Type B pancreatic cell (in vitro differentiated cells): ENCODE measurements at places on chromosomes 7 and 10. TPM values are rescaled to one million over a fixed set of nuclear protein-coding genes. Genes with fewer than 3 reads are reported as not detected.

ITGB8 gene
- total RNA-seq: 15.6 and 23.3 TPM in 2 replicates

EPO gene
- total RNA-seq: 0.22 and 0.40 TPM in 2 replicates

ANK3 gene
- total RNA-seq: 90.2 and 145 TPM in 2 replicates

CYP26A1 gene
- total RNA-seq: 1.1 and 4.2 TPM in 2 replicates

TMEM213 gene
- not detected in 2 replicates for total RNA-seq

GIMAP4 gene
- total RNA-seq: not detected in 2 replicates

CYP2C19 gene
- total RNA-seq: 3.7 and 6.8 TPM in 2 replicates
